Stimulated activated CD8-positive, alpha-beta memory T cell treated with anti-CD3 and anti-CD28 coated beads, Interleukin-4, amount 100 ng/mL, for 1 hour (primary cell): ENCODE measurements at places on chromosomes 4 and X.

- no peak for DNase-seq
Measured at GRCh38 chr4:82639971-82640370, 78.2 kb upstream of the TMEM150C start.

DNA sequence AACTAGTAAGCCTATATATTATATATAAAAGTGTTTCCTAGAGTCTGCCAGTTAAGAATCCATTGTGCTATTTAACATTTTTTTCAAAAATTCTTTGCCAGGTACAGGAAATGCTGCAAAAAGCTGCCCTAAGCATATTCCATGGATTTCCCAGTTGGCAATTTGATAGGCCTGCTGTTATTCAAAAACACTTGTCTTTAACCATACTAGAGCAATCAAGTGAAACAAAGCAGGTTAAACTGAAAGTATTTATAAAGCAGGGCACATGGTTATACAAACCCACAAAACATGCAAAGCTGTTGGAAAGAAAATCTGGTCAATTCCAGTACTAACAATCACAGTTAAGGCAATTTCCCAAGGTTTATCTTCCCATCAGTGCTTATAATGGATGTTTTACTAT, 159.9 kb downstream of the UNC5C start:
- DNase-seq, result no peak

DNA sequence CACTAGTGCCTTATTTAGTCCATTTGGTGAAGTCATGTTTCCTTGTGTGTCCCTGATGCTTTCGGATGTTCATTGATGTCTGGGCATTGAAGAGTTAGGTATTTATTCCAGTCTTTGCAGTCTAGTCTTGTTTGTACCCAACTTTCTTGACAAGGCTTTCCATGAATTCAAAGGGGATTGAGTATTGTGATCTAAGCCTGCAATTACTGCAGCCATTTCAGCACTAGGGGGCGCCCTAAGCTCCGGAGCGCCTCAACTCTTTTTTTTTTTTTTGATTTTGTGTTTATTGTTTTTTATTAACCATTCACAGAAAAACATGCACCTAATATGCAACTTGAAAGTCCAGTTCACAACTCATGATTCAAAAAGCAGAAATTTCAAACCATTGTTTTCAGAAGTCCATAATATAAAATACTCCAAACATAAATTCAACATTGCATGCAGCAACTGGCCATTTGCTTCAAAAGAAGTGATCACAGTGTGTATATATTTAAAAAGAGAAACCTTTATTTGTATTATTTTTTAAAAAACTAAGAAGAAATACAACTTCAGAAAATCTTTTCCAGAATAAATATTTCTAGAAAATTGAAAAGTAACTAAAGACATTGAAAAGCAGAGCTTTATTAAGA, 59.2 kb downstream of the PTPN13 start:
- DNase-seq, result no peak

GRCh38 chrX:151722241-151722846, 6.5 kb downstream of the FATE1 start:
- DNase-seq, result no peak

DNA sequence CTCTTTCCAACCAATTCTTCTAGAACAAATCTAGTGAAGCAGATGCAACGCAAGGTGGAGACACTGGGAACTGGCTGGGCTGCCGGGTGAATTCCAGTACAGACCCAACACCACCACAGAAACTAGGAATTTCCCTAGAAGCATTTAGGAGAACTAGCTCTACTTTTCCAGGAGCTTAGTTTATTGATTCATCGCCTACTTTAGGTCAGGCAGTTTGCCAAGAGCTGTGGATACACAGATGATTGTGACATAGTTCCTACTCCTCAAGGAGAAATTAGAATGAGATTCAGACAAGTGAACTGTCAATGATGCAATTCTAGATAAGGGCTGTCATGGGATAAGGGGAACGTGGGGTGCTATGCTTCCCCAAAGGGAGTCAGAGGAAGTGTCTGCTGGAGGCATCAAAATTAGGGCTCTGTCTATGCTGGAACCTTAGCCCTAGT, 350.0 kb downstream of the CAMK2D start:
- no peak for DNase-seq
